ENCODE measurements at places on chromosomes 2 and 18.

DNA sequence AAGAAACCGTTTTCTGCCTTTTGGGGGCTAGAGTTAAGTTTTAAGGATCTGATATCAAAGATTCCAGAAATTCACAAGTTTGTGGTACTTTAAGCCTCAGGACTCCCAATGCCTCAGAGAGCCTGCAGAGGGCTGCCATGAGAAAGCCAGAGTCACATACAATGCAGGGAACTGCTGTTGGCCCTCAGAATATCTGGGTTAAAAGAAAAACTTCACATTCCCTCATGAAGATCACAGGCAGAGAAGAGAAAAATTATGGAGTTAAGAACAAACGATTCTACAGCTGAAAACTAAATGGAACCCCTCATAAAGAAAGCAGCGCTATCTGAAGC is 39.5 kb downstream of the HDAC4 start:
- H3K36me3 ChIP-seq: no peaks in the 10 kb centered on the region
- no peak overlapping the region for H3K27ac ChIP-seq
- peaks cover 7% of the 10 kb centered on the region for H3K4me1 ChIP-seq

DNA sequence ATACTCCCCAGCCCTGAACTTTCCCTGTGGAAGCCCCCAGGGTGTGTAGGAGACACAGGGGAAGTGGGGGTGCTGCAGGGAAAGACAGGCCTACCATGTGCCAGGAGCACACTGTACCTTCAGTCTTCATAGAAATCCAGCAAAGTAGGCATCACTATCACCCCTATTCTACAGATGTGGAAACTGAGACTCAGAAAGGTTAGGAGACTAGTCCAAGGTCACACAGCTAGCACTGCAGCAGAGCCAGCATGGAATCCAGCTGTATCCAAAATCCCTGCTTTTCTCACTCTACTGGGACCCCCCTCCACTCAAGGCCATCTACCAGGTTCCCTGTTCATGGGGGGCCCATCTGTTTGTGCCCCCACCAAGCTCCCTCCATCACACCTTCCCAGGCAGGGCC is 6.8 kb downstream of the DNPEP start:
- H3K36me3 ChIP-seq: peaks cover 67% of the 10 kb centered on the region
- H3K4me1 ChIP-seq: peaks cover 5% of the 10 kb centered on the region
- no peak overlapping the region for H3K4me3 ChIP-seq

GRCh38 chr2:162888652-162889051 is 50.1 kb upstream of the KCNH7 start:
- no peaks in the 10 kb centered on the region for H3K4me1 ChIP-seq
- no peak for DNase-seq
- H3K4me3 ChIP-seq: no peak overlapping the region
- no peaks in the 10 kb centered on the region for H3K36me3 ChIP-seq

- H3K4me3 ChIP-seq: no peak overlapping the region
- no peak overlapping the region for H3K27ac ChIP-seq
- no peak for DNase-seq
- H3K4me1 ChIP-seq: no peaks in the 10 kb centered on the region
These were observed 47.6 kb downstream of the MAPK4 start for GRCh38 chr18:50607378-50607926.

- H3K27ac ChIP-seq: no peak overlapping the region
- no peak overlapping the region for H3K4me3 ChIP-seq
- DNase-seq: no peak
- H3K4me1 ChIP-seq: no peaks in the 10 kb centered on the region
- H3K36me3 ChIP-seq: no peaks in the 10 kb centered on the region
These were observed 71.5 kb downstream of the OSBPL6 start for GRCh38 chr2:178265851-178266250.

DNA sequence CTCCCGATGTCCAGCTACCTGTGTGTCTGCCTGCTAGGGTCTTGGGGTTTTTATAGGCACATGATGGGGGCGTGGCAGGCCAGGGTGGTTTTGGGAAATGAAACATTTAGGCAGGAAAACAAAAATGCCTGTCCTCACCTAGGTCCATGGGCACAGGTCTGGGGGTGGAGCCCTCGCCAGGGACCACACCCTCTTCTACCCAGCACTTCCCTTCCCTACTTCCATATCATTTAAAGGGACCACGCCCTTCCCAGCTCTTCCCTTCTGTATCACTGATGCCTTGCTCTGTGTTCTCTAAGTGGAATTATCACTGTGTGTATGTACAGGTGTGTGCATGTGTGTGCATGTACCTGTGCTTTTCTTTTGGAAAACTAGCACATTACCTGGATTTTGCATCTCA is 6.3 kb downstream of the UGT1A1 start:
- no peak overlapping the region for H3K27ac ChIP-seq
- peaks cover 3% of the 10 kb centered on the region for H3K27me3 ChIP-seq
- no peak overlapping the region for H3K4me3 ChIP-seq
- no peaks in the 10 kb centered on the region for H3K4me1 ChIP-seq

GRCh38 chr2:216072473-216072872 is 9.1 kb downstream of the PECR start:
- no peak overlapping the region for H3K27ac ChIP-seq
- no peak overlapping the region for H3K4me3 ChIP-seq
- H3K4me1 ChIP-seq: peaks cover 8% of the 10 kb centered on the region
- peaks cover 25% of the 10 kb centered on the region for H3K36me3 ChIP-seq

DNA sequence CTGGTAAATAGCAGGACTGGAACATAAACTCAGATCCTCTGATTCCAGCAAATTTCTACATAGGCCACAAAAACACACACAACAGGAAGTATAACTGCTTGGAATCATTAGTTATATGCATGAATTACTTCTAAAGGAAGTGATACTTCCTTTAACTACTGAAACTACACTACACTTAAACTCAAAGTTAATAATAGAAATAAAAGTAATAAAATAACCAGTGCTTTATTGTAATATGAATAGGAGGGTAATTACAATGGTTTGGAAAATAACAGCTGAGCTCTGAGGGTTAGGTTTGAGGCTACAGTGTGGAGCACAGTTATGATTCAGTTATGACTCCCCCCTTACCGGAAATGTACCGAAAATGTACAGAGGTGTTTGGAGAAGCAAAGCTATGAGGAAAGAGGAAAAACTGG is 18.5 kb upstream of the POLI start:
- peaks cover 8% of the 10 kb centered on the region for H3K4me1 ChIP-seq
- DNase-seq: no peak
- no peaks in the 10 kb centered on the region for H3K27me3 ChIP-seq
- no peak overlapping the region for H3K4me3 ChIP-seq
- no peaks in the 10 kb centered on the region for H3K36me3 ChIP-seq

GRCh38 chr2:180413336-180413735 is 406.2 kb upstream of the CWC22 start:
- H3K36me3 ChIP-seq: no peaks in the 10 kb centered on the region
- no peaks in the 10 kb centered on the region for H3K4me1 ChIP-seq
- H3K4me3 ChIP-seq: no peak overlapping the region
- no peaks in the 10 kb centered on the region for H3K27me3 ChIP-seq
- H3K27ac ChIP-seq: no peak overlapping the region

- H3K36me3 ChIP-seq: peaks cover 34% of the 10 kb centered on the region
- no peaks in the 10 kb centered on the region for H3K4me1 ChIP-seq
- no peaks in the 10 kb centered on the region for H3K27me3 ChIP-seq
These were observed 121.3 kb upstream of the BOD1L2 start for GRCh38 chr18:57025540-57025939.

GRCh38 chr2:105368759-105369408 is 30.0 kb downstream of the FHL2 start:
- no peak for DNase-seq
- no peaks in the 10 kb centered on the region for H3K36me3 ChIP-seq
- H3K27me3 ChIP-seq: no peaks in the 10 kb centered on the region
- no peak overlapping the region for H3K27ac ChIP-seq
- no peak overlapping the region for H3K4me3 ChIP-seq

DNA sequence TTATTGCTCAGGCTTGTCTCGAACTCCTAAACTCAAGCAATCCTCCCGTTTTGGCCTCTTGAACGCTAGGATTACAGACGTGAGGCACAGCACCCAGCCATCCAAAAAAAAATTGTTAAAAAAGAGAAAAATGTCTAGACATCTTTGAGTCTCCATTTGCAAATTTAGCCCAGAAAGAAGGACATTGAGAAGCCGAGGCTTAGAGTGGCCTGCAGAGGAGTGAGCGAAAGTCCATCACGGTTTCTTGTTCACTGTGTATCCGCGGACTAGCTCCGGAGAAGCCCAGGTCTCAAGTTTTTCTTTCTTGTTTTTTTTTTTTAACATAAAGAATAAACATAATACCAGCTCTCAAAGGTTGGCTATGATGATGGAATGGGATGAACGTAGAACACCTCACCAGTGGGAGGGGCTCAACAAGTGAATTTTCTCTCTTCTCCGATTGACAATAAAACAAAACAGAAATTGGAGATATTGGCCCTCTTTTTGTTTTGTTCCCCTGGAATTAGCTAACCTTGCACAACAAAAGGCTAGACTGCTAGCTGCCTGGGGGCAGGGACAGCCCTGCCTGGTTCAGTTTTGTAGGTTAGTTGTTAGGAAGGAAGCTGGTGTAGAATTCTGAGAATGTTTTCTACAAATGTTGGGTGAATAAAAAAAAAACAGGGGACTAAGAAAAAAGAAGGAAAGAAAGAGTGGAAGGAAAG is 163.4 kb downstream of the MYCN start:
- no peaks in the 10 kb centered on the region for H3K4me1 ChIP-seq
- H3K27ac ChIP-seq: no peak overlapping the region
- no peaks in the 10 kb centered on the region for H3K36me3 ChIP-seq
- no peaks in the 10 kb centered on the region for H3K27me3 ChIP-seq
- no peak for DNase-seq

GRCh38 chr2:147649286-147649685 is 195.5 kb upstream of the ACVR2A start:
- no peak overlapping the region for H3K4me3 ChIP-seq
- H3K4me1 ChIP-seq: peaks cover 3% of the 10 kb centered on the region
- no peaks in the 10 kb centered on the region for H3K36me3 ChIP-seq
- no peaks in the 10 kb centered on the region for H3K27me3 ChIP-seq
- no peak overlapping the region for H3K27ac ChIP-seq

DNA sequence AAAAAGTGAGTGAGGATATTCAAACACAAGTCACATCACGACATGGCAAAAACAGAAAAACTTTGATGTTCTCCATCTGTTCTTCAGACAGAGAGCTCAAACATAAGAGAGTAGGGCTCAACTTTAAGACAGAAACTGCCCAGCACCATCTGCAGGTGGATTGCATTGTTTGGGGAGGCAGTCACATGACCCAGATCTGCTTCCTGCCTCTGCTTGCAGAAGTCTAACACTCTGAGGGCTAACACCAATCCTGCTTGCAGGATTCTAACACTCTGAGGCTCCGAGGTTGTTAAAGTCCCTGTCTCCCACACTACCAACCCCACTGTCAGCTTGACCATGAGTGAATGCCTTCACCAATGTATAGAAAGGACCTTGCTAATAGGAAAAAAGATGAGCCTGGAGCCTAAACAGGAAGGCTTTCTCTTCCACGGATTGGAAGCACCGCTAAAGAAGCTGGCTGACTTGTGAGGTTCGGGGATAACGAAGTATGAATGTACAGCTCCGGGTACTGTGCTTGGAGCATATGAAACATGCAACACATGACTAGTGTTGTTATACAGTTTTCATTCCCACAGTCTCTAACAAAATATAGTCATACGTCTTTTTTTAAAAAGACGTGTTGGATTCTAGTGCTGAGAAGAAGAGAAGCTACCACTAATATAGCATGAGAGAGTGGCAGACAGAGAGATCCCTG is 176.6 kb upstream of the CREB1 start:
- no peak overlapping the region for H3K4me3 ChIP-seq
- H3K36me3 ChIP-seq: no peaks in the 10 kb centered on the region
- no peaks in the 10 kb centered on the region for H3K27me3 ChIP-seq
- H3K4me1 ChIP-seq: no peaks in the 10 kb centered on the region
- H3K27ac ChIP-seq: no peak overlapping the region
- no peak for DNase-seq

DNA sequence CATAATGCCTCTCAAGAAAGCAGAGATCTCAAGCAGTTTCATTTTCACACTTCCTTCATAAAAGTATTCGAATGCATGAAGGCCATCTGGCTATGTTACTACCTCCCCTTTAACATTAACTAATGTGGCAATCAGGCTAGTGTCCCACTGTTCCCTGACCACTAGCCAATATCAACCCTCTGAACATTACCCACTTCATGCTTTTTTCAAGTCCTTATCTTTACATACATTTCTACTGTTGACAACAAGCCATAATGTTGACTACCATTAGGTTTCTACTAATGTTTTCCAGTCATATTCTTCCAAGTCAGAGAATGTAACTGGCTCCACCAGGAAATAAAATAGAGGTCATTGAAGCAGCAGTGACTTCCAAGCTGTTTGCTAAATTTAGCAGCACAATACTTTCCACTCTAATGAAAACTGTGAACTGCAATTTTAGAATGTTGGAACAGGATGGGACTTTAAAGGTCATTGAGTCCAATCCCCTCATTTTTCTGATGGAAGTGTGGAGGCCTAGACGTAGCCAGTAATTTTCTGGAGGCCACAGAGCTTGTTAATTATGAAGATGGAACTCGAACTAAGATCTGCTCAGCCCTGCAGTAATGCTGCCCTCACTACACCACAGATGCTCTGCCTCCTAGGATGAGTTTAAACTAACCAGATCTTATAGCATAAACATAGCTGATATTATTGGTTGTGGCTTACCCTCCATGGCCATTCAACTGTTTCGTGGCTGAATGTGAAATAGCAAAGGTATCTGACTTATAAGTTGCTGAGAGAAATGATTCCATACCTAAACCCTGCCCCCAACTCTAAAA is 630 bp upstream of the PPP1R1C start:
- DNase-seq: no peak
- no peaks in the 10 kb centered on the region for H3K4me1 ChIP-seq
- H3K27ac ChIP-seq: no peak overlapping the region

- no peaks in the 10 kb centered on the region for H3K27me3 ChIP-seq
- no peak overlapping the region for H3K4me3 ChIP-seq
- no peaks in the 10 kb centered on the region for H3K36me3 ChIP-seq
- peaks cover 71% of the 10 kb centered on the region for H3K4me1 ChIP-seq
These were observed 8.9 kb upstream of the RNF144A start for GRCh38 chr2:6908291-6908690.

DNA sequence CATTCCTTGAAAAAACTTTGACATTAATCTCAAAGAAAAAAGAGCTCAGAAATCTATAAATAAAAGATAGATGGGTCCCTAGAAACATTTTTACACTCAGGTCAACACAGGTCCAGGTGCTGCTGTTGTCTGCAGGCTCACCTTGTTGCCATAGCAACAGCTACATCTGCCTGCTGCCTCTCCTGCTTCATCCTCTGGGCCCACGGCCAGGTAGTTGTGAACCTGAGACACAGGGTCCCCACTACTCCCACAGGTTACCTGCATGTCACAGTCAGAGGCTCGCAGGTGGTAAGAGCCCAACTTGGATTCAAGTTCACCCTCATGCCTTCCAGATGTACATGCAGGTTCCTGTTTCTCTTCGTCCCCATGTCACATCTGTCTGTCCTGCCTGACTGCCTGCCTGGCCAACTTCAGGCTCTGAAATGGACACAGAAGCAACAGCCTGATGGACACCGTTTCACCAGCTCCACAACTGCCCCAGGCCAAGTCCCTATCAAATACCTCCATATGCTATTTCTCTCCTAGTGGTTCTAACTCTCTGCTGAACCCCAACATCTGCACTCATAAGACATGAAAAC is 88.3 kb upstream of the SALL3 start:
- no peaks in the 10 kb centered on the region for H3K36me3 ChIP-seq
- DNase-seq: no peak
- H3K4me3 ChIP-seq: no peak overlapping the region
- no peak overlapping the region for H3K27ac ChIP-seq

Measured in CD4-positive, alpha-beta T cell (primary cell).